SK-N-SH (cell line): ENCODE measurements at places on chromosomes 3 and 15. TPM values are rescaled to one million over a fixed set of nuclear protein-coding genes. Genes with fewer than 3 reads are reported as not detected.
A peak's percentile ranks its signal among the peaks of the same experiment; 100 is the strongest.

DNA sequence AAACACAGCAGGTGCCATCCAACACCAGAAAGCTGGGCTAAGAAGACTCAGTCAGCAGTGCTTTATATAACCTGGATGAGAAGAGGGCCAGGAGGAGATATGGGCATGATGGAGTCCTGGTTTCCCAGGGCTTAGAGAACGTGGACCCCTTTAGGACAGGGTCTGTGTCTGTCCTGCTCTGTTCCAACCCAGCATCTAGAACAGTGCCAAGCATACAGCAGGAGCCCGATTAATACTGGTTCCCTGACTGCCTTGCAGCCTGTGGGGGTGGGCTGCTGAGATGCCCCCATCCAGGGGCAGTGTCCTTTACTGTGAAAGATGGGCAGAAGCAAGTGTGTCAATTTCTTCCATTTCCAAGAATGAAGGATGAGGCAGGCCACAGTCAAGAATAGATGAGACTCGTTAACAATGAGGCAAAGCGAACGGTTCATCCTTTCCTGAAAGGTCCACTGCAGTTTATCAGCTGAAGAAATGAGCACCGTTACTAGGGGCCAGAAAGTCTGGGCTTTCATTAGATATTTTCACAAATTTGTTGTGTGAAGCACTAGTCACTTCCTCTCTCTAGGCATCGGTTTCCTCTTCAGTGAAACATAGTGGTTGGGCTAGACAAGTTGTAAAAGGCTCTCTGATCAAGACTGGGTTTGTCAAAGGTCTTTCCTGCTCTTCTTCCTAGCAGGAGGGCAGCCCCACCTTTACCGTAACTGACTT, 72.0 kb upstream of the HERC1 start:
- no peak for DNase-seq

GRCh38 chr3:42031808-42032480, 59.2 kb upstream of the TRAK1 start:
- DNase-seq: no peak

Gene PCSK6
- polyA plus RNA-seq: 0.03 and 0.10 TPM in 2 replicates

Gene TUSC7
- not detected in 2 replicates for polyA plus RNA-seq

- peak; percentile 15 for DNase-seq
Observed at GRCh38 chr3:126127904-126128303, 44.0 kb upstream of the SLC41A3 start.

Gene SOX2
- polyA plus RNA-seq: 0.10 and 0.13 TPM in 2 replicates

- DNase-seq: no peak
Observed at GRCh38 chr3:29515451-29515850, 234.6 kb downstream of the RBMS3 start.
